ENCODE measurements at places on chromosomes 2 and 18.

DNA sequence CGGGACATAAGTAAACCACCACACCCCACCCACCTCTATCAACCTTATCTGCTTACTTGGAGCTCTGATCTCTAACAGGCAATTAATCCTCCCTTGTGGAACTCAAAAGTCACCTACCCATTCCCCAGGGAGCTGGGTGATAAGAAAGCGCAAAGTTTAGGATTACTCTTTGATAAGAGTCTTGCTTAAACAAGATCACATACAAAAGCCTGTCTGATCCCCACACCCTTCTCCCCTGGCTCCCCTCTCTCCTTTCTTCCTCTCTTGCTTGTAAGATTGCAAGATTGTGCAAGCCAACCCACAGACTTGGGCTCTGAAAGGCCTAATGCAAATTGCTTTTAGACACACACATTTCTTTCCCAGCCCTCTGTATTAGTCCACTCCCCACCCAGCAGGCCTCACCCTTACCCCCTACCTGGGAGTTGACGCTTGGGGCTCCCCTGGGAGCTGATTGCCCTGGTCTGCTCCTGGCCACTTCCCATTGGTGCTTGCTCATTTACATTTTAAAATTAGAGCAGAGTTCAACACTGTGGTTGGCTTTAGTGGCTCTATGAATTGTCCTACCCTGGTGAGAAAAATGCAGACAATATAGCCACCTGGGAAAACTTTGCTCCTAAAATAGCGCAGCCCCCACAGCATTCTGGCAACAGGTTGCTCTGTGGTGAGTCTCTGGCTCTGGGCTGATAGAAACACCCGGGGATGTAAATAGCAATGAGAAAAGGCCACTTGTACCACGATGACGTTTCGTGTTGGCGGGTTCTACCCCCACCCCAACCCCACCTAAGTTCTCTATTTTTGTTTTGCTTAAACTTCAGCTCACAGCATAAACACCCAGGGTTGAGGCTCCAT, 92.8 kb upstream of the MSH2 start:
- no peak for DNase-seq

- no peak for DNase-seq
These were observed 35.3 kb downstream of the KCNF1 start for GRCh38 chr2:10947005-10947440.

- no peak for DNase-seq
These were observed 1115.9 kb upstream of the ZEB2 start for GRCh38 chr2:145635706-145636427.

GRCh38 chr2:226580403-226580802, 219.2 kb downstream of the IRS1 start:
- no peak for DNase-seq

DNA sequence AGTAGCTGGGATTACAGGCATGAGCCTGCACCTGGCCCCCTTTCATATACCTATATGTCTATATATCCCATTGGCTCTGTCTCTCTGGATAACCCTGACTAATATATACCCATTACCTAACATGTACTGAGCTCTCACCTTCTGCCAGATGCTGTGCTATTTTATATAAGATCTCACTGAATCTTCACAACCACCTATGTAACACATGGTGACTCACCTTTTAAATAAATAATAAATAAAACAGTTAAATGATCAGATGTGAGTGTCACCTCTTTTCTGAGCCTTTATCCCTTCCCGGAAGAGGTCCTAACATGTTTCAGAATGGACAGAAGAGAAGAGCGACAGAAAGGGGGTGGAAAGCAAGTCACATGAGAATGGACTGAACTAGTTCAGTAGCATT, 123.1 kb downstream of the SPIRE1 start:
- DNase-seq, result no peak

DNA sequence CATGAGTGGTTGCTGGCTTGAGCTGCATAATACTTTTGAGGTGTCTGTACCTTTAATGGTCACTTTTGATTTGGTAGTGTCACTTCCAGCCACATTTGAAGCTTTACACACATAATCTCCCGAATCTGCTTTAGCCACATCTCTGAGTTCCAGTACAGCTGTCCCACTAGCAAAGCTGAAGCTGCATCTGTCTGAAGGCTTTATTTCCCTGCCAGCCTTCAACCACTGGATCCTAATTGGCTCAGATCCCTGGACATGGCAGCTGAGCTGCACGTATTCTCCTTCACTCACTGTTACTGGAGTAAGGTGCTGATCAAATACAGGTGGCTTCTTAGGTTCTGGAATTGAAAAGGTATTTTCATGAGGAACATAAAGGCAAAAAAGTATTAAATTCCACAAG, 99.7 kb downstream of the TTN start:
- no peak for DNase-seq

GRCh38 chr2:38620282-38620977, 17.7 kb upstream of the HNRNPLL start:
- no peak for DNase-seq

DNA sequence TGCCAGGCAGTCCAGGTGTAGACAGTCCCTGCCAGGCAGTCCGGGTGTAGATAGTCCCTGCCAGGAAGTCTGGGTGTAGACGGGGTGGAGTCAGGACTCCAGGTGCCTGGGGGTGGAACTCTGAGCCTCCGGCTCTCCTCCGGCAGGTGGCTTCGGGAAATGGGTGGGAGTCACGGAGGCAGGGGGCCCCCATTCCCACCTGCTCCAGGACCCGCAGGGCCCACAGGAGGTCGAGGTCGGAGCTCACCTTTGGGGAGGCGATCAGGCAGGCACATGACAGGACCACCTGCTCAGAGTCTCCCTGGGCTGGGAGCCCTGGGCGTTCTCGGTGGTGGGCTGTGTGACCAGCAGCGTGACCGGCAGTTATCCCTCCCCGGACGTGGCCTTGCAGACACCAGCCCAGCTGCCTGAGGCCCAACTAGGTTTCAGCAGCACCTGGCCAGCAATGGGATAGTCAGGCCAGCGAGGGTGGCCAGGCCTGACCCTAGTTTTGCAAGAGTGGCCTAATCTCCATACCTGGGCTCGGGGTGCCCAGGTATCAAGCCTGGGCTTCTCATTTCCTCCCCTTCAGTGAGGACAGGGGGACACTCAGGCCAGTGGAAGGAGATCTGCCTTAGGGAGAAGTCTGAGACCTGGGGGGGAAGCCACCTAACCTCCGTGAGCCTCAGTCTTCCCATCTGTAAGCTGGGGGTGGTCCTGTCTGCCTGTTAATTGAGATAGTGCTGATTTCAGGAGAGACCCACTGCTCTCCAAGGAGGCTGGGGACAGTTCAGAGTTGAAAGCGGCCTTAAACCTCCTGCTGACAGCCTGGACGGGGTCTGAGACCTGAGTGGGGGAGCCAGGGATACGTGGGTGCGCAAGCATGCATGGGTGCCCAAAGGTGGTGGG, 13.2 kb downstream of the GPC1 start:
- no peak for DNase-seq

All from activated CD8-positive, alpha-beta memory T cell treated with anti-CD3 and anti-CD28 coated beads for 1 hour (primary cell).